ENCODE measurements at places on chromosomes 2 and 18.
A peak's percentile ranks its signal among the peaks of the same experiment; 100 is the strongest.

GRCh38 chr2:165573534-165574461, 104.3 kb downstream of the CSRNP3 start:
- peak; percentile 34 for DNase-seq

GRCh38 chr2:12759248-12759647, 42.5 kb downstream of the TRIB2 start:
- DNase-seq: peak; percentile 71

- no peak for DNase-seq
Measured at GRCh38 chr18:48033790-48034650, 103.6 kb upstream of the SMAD2 start.

GRCh38 chr2:137969418-137969765, 5.1 kb downstream of the HNMT start:
- DNase-seq: peak; percentile 94

- no peak for DNase-seq
Measured at GRCh38 chr2:201883606-201884369, 77.5 kb downstream of the CDK15 start.

GRCh38 chr2:11031876-11032275, 120.1 kb downstream of the KCNF1 start:
- no peak for DNase-seq

- no peak for DNase-seq
Measured at GRCh38 chr2:71671203-71671854, 218.0 kb downstream of the DYSF start.

DNA sequence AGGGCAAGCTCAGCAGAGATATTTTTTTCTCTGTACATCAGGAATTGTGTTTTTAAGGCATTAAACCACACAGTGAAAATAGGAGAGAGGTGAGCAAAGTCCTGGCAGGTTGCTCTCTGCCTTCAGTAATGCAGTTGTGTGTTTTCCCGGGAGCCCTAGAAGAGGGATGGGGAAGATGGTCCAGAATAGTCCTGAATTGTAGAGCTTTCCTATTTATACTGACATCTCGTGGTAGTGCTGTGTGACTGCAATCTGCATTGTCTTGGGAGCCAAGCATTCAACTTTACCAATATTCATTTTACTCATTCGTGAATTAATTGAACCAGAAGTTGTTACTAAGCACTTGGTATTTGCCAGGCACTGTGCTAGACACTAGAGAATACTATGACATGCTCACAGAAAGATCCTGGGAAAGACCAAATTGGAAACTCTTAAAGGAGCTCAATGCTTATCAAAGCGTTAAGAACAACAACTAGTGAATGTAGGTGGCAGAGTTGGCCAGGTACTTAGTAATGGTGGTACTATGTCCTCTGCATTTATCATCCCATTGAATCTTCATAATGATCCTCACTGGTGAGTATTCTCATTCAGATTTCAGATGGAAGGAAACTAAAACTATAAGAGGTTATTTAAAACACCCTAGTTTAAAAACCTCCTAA, 214.6 kb downstream of the TRIB2 start:
- DNase-seq: peak; percentile 63

- no peak for DNase-seq
Measured at GRCh38 chr2:242024751-242025355, 155.3 kb downstream of the RTP5 start.

- DNase-seq: no peak
Measured at GRCh38 chr18:57956491-57956890, 87.5 kb upstream of the NEDD4L start.

DNA sequence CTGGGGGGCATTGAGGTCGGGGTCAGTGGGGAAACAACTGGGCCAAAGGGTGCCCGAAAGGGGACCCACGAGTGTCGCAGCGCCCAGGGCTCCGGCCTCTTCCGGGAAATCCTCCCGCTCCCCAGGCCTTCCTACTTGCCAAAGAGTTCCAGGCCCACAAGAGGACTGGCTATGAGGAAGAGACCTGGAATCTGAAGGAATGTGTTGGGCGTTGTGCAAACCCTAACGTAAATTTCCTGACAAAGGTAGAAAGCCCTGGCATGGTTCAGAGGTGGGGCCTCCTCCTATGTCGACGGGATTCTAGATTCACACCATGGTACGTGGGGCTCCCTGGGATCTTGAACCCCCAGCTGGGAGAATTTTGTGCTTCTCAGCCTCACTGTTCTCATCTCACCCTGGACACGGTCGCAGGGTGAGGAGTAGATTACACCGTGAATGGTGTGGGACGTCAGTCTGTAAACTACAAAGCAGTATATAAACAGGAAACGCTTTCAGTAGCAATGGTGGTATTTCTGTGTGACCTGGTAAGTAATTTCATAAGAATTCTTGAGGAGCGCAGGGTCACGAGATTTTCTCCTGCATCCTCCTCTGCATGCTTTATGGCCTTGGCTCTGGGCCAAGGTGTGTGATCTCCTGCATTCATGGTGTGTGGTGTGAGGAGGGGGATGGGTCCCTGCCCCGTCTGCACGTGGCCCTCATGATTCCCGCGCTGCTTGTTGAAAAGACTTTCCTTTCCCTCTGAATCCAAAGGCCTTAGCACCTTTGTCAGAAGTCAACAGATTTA, 868 bp downstream of the HSBP1L1 start:
- DNase-seq: peak; percentile 90

DNA sequence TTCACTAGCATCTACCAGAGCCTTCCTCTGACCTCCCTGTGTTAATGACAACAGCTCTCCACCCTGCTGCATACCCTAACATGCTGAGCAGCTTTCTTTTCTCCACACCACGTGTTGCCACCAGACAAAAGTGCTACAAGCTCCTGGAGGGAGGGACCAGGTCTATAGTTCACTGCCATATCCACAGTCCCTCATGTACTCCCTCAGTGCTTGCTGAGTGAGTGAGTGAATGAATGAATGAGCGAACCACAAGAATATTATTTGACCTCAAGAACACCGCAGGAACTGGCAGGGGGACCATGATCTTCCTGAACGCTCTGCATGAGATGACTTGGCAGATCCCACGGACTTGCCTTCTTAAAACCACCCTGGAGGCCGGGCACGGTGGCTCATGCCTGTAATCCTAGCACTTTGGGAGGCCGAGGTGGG, 47.4 kb upstream of the CAB39 start:
- DNase-seq: no peak

DNA sequence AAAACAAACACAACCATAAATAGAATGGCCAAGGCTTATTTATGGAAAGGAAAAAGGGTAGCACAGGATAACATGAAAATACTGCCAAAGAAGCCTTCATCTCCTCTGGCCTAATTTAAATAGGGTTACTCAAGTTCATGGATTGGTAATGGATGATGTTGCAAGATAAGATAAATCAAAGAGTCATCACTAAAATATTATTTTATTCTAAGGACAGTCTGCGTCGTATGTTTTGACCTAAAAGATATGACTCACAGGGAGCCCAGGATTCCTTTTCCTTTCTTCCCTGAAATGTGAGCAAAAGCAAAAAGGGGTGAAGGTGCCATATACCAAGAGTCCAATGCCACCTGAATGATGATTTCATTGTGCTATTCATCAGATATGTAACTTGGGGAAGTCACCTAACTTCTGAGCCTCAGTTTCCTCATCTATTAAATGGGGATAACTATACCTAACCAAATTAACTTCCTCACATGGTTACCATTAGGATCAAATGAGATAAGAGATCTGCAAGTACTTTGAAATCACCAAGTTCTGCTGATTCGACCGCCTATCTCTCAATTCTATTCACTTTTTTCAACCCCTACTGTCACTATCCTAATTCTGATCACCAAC, 137.7 kb downstream of the THADA start:
- DNase-seq: peak; percentile 91

DNA sequence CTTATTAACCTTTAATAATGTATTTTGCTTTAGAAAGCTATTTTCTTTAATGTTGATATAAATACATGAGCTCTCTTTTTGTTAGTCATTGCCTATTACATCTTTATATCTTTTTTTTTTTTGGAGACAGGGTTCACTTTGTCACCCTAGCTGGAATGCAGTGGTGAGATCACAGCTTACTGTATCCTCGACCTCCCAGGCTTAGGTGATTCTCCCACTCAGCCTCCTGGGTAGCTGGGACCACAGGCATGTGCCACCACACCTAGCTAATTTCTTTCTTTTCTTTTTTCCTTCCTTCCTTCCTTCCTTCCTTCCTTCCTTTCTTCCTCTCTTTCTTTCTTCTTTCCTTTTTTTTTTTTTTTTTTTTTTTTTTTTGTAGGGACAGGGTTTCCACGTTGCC, 15.4 kb downstream of the NAB1 start:
- peak; percentile 67 for DNase-seq

- DNase-seq: no peak
Measured at GRCh38 chr18:79008356-79008940, 28.8 kb downstream of the SALL3 start.

GRCh38 chr18:40404284-40404683, 1550.8 kb upstream of the PIK3C3 start:
- no peak for DNase-seq

DNA sequence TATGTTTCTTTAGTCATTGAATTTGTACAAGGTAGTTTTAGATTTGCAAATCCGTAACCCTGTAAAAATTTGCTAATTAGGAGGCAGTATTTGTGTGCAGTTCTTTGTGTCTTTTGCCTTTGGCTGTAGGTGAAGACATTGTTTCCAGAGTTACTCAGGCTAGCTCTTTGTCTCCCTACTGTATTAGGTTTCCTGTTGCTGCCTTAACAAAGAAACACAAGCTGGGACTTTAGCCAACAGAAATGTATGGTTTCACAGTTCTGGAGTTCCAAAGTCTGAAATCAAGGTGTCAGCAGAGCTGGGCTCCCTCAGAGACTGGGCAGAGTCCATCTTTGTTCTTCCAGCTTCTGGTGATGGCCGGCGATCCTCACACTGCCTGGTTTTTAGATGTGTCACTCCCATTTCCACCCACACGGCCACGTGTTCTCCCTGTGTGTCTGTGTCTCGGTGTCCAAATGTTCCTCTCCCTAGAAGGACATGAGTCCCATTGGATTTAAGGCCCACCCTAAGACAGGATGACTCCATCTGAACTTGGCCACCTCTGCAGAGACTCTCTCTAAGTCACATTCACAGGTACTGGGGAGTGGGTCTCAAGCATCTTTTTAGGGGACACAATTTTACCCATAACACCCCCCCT, 309.7 kb downstream of the GALR1 start:
- no peak for DNase-seq

DNA sequence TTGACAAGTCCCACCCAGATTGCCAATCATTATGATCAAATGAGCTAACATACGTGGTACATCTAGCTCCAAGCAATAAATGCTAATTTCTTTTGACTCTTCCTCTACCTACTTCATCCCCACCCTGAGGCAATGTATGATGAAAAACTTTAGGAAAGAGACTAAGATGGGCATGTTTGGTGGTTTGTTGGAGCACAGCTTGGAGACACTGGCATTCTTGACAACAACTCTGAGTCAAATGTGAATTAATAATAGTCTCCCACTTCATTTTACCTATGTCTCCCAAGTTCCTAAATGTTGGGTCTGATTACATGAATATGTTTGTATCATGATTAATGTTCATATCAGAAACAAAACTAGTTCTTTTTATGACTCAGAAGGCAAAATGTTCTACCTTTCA, 36.6 kb downstream of the EXOC6B start:
- DNase-seq: no peak

DNA sequence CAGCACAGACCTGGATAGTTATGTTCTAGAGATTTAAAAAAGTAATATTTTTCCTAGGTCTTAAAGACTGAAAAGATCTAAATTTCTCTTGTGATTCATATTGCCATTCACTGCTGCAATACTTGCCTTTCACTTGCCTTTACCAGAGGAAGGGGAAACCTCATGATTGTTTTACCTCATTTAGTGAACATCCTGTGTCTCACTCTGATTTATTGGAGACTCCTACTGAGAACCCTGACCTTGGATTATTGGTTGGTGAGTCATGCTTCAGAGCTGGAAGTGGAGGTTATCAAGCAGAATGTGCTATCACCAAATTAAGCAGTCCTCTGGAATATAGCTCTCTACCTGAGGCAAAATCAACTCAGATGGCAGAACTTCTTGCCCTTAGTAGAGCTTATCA, 500.5 kb downstream of the TSN start:
- no peak for DNase-seq

DNA sequence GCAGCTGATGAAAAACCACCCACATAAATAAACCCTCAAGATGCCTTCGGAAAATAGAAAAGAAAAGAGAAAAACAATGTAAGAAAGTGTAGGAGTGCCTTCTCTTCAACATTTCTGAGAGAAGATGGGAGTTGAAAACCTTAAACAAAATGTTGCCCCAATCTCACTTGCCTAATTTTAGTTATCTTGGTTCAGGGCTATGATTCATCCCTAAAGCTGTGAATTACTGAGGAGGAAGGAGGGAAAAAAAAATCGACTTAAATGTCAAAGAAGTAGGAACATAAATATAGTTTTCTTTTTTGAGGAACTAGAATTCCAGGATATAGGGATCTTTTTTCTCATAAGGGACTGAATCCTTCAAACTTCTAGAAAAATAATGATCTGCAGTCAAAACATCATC, 360.3 kb downstream of the TGIF1 start:
- DNase-seq: peak; percentile 75

DNA sequence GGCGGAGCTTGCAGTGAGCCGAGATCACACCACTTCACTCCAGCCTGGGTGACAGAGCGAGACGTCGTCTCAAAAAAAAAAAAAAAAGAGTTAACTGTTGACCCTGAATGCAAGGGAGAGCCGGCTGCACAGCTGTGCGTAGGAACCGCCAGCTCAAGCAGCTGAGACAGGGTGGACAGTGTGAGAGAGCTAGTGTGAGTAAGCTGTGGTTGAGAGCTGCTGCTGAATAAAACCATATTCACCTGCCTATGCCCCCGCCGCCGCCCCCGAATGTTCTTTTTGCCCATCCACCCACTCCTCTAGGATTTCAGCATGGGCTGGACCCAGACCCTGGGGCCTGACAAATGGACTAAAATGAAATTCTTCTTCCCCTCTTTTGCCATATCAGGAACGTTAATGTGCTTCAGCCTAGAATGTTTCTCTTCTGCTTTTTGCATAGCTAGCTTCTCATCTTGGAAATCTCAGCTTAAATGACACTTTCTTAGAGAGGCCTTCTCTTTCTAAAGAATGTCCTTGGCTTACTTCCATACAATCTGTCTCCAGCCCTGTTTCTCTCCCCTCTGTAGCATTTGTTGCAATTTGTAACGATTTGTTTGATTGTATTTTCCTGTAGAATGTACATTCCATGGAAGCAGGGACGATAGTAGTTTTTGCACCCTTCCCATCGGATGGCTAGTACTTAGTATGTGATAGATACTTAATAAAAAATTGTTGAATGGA, 142.7 kb downstream of the KLHL14 start:
- no peak for DNase-seq

All from amniotic epithelial cell (primary cell).